Fibroblast of skin of right biceps (primary cell): ENCODE measurements at places on chromosomes 2 and 18.
A peak's percentile ranks its signal among the peaks of the same experiment; 100 is the strongest.

DNA sequence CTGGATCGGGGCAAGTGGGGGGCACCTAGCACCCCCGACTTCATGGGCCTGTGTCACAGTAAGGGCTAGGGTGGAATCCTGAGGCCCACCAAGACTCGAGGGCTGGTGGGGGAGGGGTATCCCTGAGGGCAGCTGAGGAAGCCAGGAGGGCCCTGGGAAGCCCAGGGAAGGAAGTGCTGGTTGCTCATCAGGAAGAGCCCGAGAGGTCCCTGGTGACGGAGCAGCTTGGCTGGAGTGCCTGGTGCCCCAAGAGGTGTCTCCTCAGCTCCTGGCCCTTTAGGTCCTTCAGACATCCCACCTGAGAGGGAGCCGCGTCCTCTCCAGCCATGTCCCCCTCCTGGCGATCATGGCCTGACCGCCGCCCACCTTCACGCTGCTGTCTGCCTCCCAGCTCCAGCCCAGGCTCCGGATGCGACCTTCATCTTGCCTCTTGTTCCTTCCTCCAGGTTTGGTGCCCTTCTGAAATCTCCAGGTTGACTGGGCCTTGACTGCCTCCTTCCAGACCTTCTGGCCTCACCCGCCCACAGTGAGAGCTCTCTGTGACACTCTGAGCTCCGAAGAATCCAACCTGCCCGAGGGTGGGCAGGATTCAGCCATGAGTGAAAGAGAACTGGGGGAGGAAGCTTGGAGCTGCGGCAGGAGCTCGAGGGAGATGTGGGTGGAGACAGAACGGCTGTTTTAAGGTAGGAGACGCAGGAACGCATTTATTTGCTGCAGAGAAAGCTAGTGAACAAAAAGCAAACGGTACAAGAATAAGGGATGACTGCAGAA is 42.7 kb upstream of the SEMA4C start:
- no peak for DNase-seq

GRCh38 chr2:116094196-116094595 is 1651.8 kb downstream of the DPP10 start:
- no peak for DNase-seq

DNA sequence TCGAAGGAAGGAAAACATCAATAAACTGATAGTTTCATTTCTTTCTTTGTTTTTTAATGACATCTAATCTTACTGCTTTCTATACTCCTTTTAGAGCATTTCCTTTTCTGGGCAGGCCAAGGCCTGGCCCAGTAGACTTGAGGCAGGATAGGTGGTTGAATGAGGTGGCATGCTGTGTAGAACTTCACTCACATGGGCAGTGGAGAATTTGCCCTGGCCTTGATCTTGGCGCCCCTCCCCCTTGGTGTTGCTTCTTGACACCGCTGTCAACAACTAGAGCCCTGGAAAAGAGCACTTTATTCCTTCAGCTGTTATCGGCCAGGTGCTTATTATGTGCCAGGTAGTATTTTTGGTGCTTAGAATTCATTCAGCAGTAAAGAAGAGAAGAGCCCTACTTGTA is 37.4 kb downstream of the XRCC5 start:
- DNase-seq: no peak

GRCh38 chr2:71951718-71952404 is 195.8 kb downstream of the CYP26B1 start:
- DNase-seq: no peak

DNA sequence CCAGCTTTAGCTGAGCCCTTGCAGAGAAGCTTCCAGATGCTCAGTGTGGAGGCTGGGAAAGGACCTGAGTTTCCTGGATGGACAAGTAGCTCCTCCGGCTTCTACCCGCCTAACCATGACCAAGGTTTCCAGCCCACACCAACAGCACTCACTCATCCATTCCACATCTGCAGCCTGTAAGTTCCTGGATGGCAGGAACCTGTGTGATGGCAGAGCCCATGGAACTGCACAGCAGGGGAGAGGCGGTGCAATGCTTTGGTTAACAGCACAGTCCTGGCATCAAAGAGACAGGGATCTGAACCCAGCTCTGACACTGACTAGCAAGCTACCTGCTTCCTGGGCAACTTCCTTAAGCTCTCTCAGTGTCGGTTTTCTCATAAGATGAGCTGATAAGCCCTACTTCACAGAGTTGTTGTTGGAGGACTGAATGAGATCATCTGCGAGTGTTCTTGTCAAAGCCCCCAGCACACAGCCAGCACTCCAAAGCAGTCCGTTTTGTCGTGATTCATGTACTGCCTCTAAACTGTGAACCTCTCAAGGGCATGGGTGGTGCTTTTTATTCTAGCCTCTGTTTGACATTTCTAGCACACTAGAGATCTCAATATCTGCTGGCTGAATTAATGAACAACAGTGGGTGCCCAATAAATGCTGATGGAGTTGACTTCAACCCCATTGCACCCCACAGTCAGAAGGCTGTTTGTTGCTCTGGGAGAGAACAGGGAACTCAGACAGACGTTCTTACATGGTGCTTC is 41.6 kb upstream of the OTOF start:
- no peak for DNase-seq

DNA sequence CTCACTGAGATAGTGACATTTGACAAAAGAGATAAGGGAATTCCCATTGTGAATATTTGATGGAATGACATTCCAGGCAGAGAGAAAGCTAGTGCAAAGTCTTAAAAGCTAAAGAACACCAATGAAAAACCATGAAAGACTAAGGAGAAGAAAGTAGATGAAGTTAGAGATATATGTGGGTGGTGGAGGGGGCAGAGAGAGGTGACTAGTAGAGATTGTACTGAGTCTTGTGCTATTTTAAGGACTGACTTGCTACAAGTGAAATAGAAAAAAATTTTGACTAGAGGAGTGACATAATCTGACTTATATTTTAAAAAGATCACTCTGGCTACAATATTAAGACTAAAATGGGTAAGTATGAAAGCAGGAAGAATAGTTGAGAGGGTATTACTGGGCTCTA is 35.3 kb upstream of the GULP1 start:
- DNase-seq: no peak

GRCh38 chr2:25491966-25492532 is 150.3 kb upstream of the DNMT3A start:
- DNase-seq: peak; percentile 51
